Osteoblast (primary cell): ENCODE measurements at places on chromosomes 1 and 21.
A peak's percentile ranks its signal among the peaks of the same experiment; 100 is the strongest.

DNA sequence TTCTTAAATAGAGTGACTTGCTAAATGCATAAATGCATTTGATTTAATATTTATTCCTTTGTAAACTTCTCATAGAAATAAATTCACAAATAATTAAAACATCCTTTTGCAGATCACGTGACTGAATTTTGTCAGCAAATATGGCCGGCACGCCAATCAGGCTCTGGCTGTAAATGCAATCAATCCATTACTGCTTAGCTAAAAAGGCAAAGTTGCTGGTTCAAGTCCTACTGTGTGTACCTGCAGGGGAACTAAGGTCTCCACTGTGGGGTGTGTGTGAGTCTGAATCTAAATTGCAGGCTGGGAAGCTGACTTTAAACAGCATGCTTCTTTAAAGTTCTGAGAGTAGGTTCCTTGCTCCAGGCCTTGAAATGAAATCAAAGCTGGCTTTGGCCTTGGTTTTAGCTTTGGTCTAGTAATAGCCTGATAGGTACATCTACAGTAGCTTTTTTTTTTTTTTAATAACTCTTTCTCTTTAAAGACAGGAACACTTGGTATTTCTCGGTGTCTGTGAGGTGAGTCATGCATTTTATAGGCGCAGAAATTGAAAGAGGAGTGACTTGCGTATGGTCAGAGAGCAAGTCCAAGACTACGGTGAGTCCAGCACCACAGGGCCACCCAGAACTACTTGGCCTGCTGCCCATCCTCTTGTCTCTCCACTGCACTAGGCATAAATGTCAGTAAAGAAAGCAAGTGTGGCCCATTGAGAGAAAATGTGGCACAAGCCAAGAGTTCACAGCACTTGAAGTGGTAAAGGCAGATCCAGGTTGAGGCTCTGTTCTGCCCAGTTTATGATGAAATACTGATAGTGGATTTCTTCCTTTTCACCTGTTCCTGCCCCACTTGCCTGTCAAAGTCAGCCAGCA lies 36.2 kb upstream of the LYST start:
- DNase-seq = peak; percentile 56

DNA sequence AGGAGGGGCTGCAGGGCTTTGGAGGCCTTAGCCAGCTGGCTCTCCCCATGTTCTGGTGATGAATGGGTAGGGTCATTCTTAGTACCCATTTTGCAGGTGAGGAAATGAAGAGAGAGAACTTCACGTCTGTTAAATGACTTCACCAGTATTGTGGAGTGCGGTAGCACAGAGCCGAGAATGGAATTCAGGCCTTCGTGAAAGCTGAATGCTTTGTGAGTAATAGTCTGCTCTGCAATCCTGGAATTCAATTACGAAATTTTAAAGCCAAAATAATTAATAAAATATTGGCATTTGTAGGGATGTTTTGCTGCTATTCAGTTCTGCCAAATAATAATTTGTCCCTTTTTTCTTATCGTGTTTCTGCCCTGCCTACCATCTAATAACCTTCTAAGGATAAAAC lies 197.7 kb downstream of the GREM2 start:
- DNase-seq = peak; percentile 75

DNA sequence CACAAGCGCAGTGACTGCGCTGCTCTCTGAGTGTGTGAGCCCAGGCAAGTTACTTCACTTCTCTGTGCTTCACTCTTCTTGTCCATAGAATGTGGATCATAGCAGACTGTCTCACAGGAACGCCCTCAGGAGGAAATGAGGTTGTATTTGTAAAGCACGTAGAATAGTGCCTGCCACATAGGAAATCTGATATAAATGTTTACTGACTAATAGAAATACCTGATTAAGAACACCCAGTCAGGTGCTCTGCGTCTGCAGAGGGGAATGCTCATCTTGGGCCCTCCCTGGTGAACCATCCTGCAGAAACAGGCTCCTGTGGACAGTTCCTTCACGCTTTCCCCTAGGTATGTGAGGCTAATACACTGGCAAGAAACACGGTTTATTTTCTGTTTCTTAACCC lies 100.3 kb downstream of the BEND5 start:
- DNase-seq = no peak

DNA sequence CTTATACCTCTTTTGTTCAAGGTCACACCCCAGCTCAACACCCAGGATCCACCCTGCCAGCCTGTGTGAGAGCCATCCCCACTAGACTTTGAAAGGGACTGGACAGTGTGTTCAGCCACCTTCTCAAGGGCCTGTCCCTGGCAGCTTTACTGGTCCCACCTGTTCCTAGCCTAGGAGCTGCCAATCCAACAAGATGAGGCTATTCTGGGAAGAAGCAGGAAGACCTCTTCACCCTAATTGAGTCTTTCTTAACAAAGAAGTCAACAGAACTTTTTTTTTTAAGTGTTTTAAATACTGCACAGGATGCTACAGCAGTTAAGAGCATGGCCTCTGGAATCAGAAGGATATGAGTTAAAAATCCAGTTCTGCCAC lies 95.8 kb upstream of the HOOK1 start:
- DNase-seq = no peak

DNA sequence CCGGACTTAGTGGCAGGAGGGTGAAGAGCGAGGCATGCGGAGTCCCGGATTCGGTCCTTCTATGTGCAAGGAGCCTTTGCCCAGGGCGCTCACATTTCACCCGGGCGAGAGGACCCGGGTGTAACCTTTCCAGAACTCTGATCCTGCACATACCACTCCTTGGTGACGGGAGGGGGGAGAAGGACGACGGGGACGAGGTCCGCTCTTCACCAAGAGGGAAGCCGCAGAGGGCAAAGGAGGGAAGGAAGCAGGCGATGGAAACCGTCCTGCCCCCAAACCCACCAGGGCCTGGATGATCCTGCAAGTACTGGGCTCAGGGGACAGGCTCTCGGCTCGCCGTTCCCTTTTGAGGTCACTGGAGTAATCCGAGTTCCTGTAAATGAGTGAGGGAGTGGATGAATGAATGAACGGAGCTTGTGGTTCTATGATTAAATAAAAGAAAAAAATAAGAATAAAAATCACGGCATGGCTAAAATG lies 993 bp downstream of the SYPL2 start:
- DNase-seq = peak; percentile 76
